CD4-positive, alpha-beta T cell (primary cell): ENCODE measurements at places on chromosomes 2 and 18. TPM values are rescaled to one million over a fixed set of nuclear protein-coding genes. Genes with fewer than 3 reads are reported as not detected.

GRCh38 chr18:53686965-53687364 lies 537.5 kb downstream of the MBD2 start:
- no peak for DNase-seq

GRCh38 chr2:190477661-190478454 lies 56.7 kb downstream of the NEMP2 start:
- no peak for DNase-seq

DNA sequence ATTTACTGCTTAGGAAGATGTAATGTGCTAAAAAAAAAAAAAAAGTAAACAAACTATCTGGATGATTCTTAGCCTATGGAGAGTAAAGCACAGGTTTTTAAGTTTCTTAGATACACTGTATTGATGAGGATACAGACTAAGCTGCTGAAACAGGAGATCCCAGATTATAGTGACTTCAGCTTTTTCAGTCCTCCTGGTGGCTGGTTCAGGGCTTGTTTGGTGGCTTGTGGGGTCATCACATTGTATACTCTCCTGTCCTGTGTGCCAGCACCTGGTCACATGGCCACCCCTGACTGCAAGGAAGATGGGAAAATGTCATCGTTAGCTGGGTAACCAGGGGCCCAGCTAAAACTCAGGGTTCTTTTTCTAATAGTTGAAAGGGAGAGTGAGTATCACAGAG lies 31.4 kb downstream of the RAB31 start:
- no peak for DNase-seq

- DNase-seq: no peak
Measured at GRCh38 chr2:28166956-28167355, 225.7 kb upstream of the FOSL2 start.

Gene MYCN
- total RNA-seq: 0.19 TPM
